ENCODE measurements at places on chromosomes 5 and 9.

GRCh38 chr5:130111746-130112145 lies 207.5 kb downstream of the CHSY3 start:
- DNase-seq, result no peak

DNA sequence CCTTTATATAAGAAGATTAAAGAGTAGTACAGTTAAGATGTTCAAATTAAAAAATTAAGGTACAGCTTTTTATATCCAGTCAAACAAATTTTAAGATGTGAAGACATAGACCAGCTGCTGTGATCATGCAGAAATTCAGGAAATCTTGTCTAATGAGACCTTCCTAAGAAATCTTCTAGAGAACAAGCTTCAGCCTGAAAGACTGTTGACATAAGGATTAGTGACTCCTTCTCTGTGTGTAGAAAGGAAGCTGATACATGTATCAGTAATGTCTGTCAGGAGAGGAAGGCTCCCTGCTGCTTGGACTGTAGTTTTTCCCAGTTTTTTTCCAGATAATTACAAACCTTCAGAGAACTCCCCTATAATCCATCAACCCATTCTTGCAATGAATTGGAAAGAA lies 75.8 kb upstream of the PCSK5 start:
- DNase-seq, result no peak

GRCh38 chr9:87545858-87546257 lies 48.2 kb downstream of the DAPK1 start:
- DNase-seq, result no peak

GRCh38 chr5:12851761-12852160 lies 947.5 kb upstream of the CTNND2 start:
- no peak for DNase-seq

- DNase-seq, result no peak
These were observed 36.8 kb downstream of the UGT3A2 start for GRCh38 chr5:36029914-36030313.
